NCI-H1092 (cell line): ENCODE measurements at places on chromosomes 1 and 21.

- DNase-seq, result peak; percentile 63
Measured at GRCh38 chr1:233904633-233905415, at the start of gene SLC35F3. TSS of gene SLC35F3 (plus strand) at chr1:233904676.

DNA sequence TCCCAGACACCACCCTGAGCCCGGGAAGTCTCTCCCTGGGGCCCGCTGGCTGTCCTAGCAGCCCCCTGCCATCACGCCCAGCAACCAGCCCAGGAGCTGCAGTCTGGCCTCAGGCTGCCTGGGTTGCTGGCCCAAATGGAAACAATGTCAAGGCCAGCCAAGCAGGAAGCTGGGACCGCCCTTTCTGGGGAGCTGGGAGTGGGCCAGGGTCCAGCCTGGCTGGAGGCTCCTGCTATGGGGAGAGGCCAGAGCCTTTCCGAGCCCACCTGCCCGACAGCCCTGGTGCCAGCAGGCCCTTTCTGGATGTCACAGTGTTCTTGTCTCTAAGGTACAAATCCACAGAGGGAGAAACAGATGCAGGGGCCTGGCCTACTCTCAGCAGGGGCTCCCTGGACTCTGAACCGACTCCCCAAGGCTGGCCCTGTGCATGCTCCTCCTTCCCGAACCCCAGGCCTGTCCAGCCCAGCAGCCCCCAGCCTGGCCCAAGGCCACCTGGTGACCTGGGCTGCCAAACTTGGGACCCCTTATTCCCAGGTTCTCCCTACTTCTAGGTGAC, 1.2 kb upstream of the MMEL1 start:
- DNase-seq, result no peak

GRCh38 chr1:243548516-243548915, 292.7 kb downstream of the SDCCAG8 start:
- no peak for DNase-seq

GRCh38 chr1:108560189-108560873, 431 bp downstream of the EEIG2 start:
- no peak for DNase-seq

GRCh38 chr1:38600286-38600685, 259.3 kb downstream of the RRAGC start:
- DNase-seq, result no peak

GRCh38 chr1:224592636-224593582, 23.2 kb upstream of the CNIH3 start:
- DNase-seq, result no peak

GRCh38 chr1:199101139-199101538, 462.3 kb downstream of the PTPRC start:
- no peak for DNase-seq

- no peak for DNase-seq
Measured at GRCh38 chr1:9691108-9691445, 39.5 kb downstream of the PIK3CD start.

- peak; percentile 20 for DNase-seq
Measured at GRCh38 chr1:103514920-103515503, 10.5 kb upstream of the RNPC3 start.

- no peak for DNase-seq
Measured at GRCh38 chr21:29007810-29008209, 11.3 kb downstream of the RWDD2B start.

DNA sequence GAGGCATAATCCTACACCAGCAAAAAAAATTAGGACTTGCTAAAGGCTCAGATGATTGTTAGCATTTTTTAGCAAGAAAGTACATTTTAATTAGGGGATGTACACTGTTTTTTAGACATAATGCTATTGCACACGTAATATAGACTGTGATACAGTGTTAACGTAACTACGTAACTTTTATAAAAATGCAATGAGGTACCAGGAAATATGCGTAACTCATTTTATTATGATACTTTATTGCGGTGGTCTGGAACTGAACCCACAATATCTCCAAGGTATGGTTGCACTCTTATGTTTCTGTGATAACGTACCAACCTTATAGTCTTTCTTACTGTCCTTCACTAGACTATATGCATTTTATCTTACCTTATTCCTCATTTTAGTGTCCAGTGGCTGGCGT, 62.8 kb upstream of the B3GALT2 start:
- DNase-seq, result no peak
